Immature natural killer cell (primary cell): ENCODE measurements at places on chromosomes 7 and 10. TPM values are rescaled to one million over a fixed set of nuclear protein-coding genes. Genes with fewer than 3 reads are reported as not detected.

The TDRD1 gene
- not detected for polyA plus RNA-seq

The RELN gene
- polyA plus RNA-seq: not detected

The NEUROD6 gene
- not detected for polyA plus RNA-seq

The CASP7 gene
- 32.4 TPM for polyA plus RNA-seq

- no peaks in the 10 kb centered on the region for H3K4me1 ChIP-seq
- no peak overlapping the region for H3K4me3 ChIP-seq
- peaks cover 4% of the 10 kb centered on the region for H3K27me3 ChIP-seq
- DNase-seq: no peak
These were observed 18.1 kb upstream of the UBE2H start for GRCh38 chr7:129970816-129971215.

DNA sequence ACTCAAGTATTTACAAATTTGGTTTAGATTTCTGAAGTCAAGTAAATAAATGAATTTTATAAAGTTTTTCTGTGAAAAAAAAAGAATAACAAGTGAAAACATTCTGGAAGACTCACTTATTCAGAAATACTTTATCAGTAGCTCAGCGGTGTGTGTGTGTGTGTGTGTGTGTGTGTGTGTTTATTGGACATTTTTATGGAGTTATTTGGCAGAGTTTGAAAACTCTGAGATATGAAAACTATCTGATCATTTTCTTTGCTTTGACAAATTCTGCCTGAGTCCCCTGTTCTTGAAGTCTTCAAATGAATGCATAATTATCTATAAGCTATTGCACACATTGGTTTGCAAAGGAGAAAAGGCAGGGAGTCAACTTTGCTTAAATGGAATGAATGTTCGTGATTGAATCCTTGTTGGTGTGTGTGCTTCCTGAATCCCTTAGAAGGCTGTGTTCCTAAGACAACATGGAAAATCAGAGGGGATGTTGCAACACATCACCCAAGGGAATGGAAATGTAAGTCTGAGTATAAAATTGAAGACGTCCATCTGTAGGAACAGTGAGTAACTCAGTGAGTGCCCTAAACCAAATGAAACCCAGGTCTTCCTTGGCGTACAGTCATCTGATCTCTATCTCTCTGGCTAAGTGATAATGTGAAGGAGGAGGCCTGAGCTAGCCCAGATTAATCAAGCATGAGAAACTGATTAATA, 160.9 kb downstream of the REEP3 start:
- DNase-seq: no peak
- no peak overlapping the region for H3K27ac ChIP-seq
- H3K27me3 ChIP-seq: peaks cover 2% of the 10 kb centered on the region
- no peaks in the 10 kb centered on the region for H3K36me3 ChIP-seq
- no peak overlapping the region for H3K4me3 ChIP-seq
- H3K4me1 ChIP-seq: peaks cover 6% of the 10 kb centered on the region

DNA sequence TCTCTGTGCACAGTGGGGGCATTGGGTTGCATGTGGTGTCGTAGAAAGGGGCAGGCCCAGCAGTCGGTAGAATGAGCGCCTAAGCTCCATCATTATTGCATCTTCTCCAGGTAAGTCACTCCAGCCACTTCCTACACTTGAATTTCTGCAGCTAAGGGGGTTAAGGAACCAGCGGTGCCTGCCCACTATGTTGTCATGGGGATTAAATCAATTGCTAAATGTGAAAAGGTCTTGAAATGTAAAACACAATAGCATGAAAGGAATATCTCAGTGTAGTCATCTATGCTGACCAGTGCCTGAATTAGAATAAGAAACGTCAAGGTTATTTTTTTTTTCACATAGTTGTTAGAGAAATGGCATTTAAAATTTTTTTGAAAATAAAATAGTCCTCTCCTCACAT, 15.2 kb upstream of the CELF2 start:
- H3K4me3 ChIP-seq: no peak overlapping the region
- H3K27me3 ChIP-seq: peaks cover 11% of the 10 kb centered on the region
- DNase-seq: no peak
- no peak overlapping the region for H3K27ac ChIP-seq
- H3K4me1 ChIP-seq: no peaks in the 10 kb centered on the region

DNA sequence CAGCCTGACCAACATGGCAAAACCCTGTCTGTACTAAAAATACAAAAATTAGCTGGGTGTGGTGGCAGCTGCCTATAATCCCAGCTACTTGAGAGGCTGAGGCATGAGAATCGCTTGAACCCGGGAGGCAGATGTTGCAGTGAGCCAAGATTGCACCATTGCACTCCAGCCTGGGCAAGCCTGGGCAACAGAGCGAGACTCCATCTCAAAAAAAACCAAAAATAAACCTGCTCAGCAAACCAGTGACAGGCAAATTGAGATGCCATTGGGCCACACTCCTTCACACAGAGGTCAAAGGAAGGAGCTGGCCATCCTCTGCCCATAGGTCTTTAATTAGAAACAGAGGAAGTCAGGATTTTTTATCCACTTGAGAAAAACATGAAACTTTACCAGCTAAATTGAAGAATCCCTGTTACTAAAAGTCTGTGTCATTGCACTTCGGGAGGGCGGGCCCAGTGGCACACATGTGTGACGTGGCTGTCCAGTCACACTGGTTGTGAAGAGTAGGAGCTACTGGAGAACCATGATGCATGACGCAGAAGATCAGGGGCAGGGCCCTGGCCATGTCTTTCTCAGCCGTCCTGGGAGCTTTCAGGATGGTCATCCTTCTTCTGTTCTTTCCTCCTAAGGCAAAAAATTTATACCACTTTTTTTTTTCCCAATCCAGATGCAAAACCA, 118.3 kb upstream of the ZNF438 start:
- H3K36me3 ChIP-seq: no peaks in the 10 kb centered on the region
- H3K27me3 ChIP-seq: no peaks in the 10 kb centered on the region
- no peak for DNase-seq
- H3K4me1 ChIP-seq: no peaks in the 10 kb centered on the region

DNA sequence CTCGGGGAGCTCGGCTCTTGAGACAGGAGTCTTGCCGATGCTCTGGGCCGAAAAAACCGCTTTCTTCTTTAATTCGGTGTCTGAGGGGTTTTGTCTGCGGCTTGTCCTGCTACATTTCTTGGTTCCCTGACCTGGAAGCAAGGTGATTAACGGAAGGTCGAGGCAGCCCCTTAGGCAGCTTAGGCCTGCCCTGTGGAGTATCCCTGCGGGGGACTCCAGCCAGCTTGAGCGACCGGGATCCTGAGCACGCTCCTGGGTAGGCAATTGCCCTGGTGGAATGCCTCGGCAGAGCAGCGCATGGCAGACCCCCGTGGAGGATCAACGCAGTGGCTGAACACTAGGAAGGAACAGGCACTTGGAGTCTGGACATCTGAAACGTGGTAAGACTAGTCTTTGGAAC, 30.5 kb upstream of the GHITM start:
- H3K4me1 ChIP-seq: no peaks in the 10 kb centered on the region
- H3K4me3 ChIP-seq: no peak overlapping the region
- no peak overlapping the region for H3K27ac ChIP-seq
- H3K27me3 ChIP-seq: peaks cover 10% of the 10 kb centered on the region
- no peak for DNase-seq

- H3K4me3 ChIP-seq: no peak overlapping the region
- H3K36me3 ChIP-seq: no peaks in the 10 kb centered on the region
- DNase-seq: no peak
These were observed 5.7 kb downstream of the SEMA3A start for GRCh38 chr7:84188786-84189405.

GRCh38 chr10:131872827-131873375, 27.9 kb upstream of the PPP2R2D start:
- H3K36me3 ChIP-seq: no peaks in the 10 kb centered on the region
- H3K27me3 ChIP-seq: peaks cover 6% of the 10 kb centered on the region
- H3K27ac ChIP-seq: no peak overlapping the region
- H3K4me1 ChIP-seq: no peaks in the 10 kb centered on the region
- H3K4me3 ChIP-seq: no peak overlapping the region
- DNase-seq: no peak

DNA sequence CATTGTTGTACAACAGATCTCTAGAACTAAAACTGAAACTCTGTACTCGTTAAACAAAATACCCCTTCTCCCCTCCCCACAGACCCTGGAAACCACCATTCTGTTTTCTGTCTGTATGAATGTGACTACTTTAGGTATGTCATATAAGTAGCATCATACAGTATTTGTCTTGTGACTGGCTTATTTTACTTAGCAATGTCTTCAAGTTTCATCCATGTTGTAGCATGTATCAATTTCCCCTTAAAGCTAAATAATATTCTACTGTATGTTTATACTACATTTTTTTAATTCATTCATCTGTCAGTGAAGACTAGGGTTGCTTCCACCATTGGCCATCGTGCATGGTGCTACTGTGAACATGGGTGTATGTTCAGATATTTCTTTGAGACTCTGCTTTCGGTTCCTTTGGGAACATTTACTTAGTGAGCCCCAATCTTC, 71.2 kb upstream of the RPA3 start:
- H3K27me3 ChIP-seq: peaks cover 5% of the 10 kb centered on the region
- H3K4me1 ChIP-seq: no peaks in the 10 kb centered on the region
- peaks cover 16% of the 10 kb centered on the region for H3K36me3 ChIP-seq

- H3K27ac ChIP-seq: peak overlapping the region; percentile 26
- H3K4me1 ChIP-seq: peaks cover 82% of the 10 kb centered on the region
- H3K27me3 ChIP-seq: no peaks in the 10 kb centered on the region
- no peak overlapping the region for H3K4me3 ChIP-seq
These were observed 5.9 kb downstream of the FOXK1 start for GRCh38 chr7:4687956-4688355.

- H3K4me3 ChIP-seq: no peak overlapping the region
- H3K4me1 ChIP-seq: peaks cover 77% of the 10 kb centered on the region
- H3K36me3 ChIP-seq: no peaks in the 10 kb centered on the region
- no peak for DNase-seq
These were observed 3.5 kb downstream of the ELMO1 start for GRCh38 chr7:37445064-37445723.

DNA sequence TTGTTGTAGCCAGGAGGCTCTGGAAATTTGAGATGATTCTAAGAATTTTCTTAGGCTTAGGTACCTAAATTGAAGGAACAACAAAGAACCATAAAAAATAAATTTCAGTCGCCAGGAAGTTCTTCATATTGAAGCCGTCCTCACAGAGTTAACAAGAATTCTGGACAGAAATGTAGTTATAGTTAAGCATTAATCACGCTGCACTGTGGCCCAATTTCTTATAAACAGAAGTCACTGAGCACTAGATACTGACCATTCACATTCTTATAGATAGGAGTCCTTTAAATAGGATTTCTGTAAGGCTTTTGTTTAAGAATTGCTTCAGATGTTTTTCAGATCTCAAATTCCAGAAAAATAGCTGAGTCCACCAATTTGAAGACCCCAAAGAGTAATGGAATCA, 256.2 kb upstream of the PITRM1 start:
- DNase-seq: no peak
- H3K27ac ChIP-seq: no peak overlapping the region
- peaks cover 6% of the 10 kb centered on the region for H3K27me3 ChIP-seq
- peaks cover 11% of the 10 kb centered on the region for H3K4me1 ChIP-seq
- H3K4me3 ChIP-seq: no peak overlapping the region
